Activated CD8-positive, alpha-beta memory T cell treated with anti-CD3 and anti-CD28 coated beads for 36 hours (primary cell): ENCODE measurements at places on chromosomes 3 and 15. TPM values are rescaled to one million over a fixed set of nuclear protein-coding genes. Genes with fewer than 3 reads are reported as not detected.

The MAGEF1 gene
- total RNA-seq = 24.5 TPM

The ZNF80 gene
- total RNA-seq = 1.6 TPM

The MST1R gene
- total RNA-seq = 0.80 TPM

The MYZAP gene
- not detected for total RNA-seq

The POTEB gene
- not detected for total RNA-seq

The PPP1R14D gene
- total RNA-seq = not detected

The CHRNA3 gene
- not detected for total RNA-seq

The ALDH1L1 gene
- total RNA-seq = not detected

The STRIT1 gene
- total RNA-seq = not detected

The DHX36 gene
- 81.9 TPM for total RNA-seq

The FETUB gene
- not detected for total RNA-seq

The ZBBX gene
- not detected for total RNA-seq

The MINAR1 gene
- total RNA-seq = 0.32 TPM

The GNAT1 gene
- not detected for total RNA-seq

The BNC1 gene
- total RNA-seq = not detected

The CCR8 gene
- 2.5 TPM for total RNA-seq

The CEMIP gene
- total RNA-seq = not detected

The MB21D2 gene
- total RNA-seq = 0.95 TPM

The ADAMTS9 gene
- not detected for total RNA-seq

The PTPRG gene
- not detected for total RNA-seq

The EPHA3 gene
- 0.06 TPM for total RNA-seq
